T-helper 2 cell (primary cell): ENCODE measurements at places on chromosomes 7 and 10.

DNA sequence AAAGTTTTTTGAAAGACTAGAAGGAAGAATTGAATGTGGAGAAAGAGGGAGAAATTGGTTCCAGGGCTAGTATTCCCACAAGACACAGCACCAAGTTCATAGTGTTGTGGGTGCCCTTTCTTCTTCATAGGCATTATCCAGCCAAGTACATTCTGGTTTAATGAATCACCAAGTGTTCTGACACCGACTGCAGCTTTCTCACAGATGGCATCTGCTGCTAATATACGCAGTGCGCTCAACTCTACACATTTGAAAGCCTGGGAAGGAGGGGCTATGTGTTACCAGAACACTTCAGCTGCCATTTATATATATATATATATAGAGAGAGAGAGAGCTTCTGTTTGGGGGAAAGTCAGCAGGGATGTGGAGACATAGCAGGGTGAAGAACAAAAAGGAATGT lies 1168.4 kb downstream of the GATA3 start:
- no peak for DNase-seq

DNA sequence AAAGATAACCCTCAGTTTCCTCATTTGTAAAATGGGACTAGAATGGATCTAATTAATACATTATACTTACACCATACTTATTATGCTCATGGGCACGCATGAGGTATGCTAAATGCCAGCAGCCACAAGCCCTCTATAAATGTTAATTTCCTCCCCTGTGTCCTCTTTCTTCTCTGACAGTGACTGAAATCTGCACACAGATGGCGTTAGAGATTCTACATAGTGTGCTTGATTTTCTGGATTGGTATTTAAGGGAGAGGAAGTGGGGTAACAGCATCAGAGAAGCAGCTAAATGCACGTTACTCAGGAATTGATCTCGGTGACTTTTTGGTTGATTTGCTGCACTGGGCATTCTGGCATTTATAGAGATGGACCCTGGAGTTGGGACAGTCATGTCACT lies 568.5 kb downstream of the CALN1 start:
- no peak for DNase-seq

- no peak for DNase-seq
Measured at GRCh38 chr7:22387583-22387982, 30.6 kb upstream of the RAPGEF5 start.

DNA sequence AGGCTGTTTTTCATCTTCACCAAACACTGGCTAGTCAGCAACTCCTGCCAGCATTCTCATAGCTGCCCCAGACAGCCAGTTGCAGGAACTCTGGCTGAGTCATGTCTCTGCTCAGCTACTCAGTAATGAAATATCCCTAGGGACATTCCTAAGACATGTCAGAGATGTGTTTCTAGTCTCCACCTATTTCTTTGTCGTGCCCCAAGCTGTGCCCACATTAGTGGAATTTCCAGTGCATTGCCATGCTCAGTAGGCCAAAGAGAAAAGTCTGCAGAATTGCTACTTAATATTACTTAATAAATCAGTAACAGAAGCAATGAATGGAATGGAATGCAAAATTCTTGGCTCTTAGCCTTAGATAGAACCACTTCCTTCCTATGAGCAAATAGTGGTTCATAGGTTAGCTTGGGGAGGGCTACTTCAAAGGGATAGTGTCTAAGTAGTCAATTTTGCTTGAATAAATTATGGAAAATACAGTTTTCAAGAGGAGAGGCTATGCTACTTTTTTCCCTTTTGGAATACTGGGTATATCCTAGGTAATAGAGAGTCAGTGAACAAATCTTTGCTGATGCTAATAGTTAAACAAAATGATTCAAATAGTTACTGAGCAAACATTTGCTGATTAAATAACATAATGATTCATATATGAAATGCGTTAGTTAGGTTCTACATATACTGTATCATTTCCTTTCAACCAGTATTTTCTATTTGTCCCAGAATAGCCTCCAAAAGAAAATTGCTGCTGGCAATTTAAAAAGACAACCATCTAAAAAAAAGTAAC lies 23.6 kb upstream of the SEMA3C start:
- no peak for DNase-seq

DNA sequence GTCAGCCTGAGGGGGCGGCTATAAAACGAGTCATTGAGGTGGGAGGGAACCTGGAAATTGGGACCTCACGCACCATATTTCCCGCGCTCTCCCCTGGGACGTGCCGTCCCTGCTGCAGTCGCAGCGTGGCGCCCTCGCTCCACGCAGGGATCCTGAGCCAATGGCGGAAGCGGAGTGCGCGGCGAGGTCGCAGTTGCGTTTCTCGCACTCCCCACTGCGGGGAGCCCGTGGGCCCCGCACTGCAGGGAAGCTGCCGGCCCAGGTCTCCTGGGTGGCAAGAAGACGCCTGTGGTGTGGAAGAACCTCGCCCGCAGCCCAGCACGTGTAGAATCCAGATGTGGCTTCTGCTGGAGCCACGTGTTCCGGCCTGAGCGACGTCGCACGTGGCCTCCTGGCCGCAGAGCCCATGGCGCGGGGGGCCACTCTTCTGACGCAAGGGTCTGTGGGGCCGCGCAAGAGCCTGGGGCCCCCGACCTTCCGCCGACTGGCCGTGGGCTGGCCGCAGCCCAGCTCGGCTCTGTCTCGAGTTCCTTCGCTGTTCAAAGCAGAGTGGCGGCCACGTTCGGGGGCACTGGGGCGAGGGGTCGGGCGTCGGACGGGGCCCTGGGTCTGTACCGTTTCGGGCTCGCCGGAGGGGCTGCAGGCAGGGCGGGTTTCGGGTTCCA lies 26.4 kb downstream of the HIF1AN start:
- DNase-seq, result peak; percentile 58

- peak; percentile 86 for DNase-seq
Measured at GRCh38 chr10:102394801-102395399, 605 bp upstream of the NFKB2 start.

- DNase-seq, result no peak
Measured at GRCh38 chr7:33760834-33761233, 144.5 kb upstream of the BMPER start.

GRCh38 chr7:92590711-92591310 lies 621 bp upstream of the FAM133B start:
- DNase-seq, result no peak

DNA sequence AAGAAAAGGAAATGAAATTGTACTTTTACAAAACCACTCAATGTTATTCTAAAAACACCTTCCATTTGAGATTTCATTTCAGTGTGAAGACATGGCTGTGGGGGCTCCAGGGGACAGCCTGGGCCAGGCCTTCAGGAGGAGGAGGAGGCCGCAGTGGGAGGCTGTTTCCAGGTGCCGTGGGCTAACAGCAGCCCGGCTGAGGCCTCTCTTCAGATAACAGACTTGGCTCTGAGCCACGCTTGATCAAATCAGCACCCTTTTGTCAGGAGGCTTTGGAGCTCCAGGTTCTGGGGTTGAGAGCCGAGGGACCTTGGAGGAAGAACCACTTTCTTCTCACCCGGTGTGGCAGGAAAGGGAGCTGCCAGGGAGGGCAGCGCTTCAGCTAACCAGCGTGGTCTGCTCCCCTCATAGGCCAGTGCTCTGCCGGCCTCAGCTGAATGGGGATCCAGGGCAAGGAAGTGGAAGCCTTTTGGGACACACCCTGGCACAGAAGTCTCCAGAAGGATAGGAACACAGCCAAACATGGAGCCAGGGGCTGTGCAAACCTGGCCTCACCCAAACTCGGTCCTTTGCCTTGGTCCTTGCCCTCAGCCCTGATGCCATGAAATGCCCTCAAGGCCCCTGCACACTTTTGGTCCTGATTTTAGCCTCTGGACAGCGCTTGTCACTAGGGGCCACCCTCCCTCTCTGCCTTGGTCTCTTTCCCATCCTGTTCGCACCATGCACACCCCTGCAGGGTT lies 23.5 kb upstream of the CHST15 start:
- no peak for DNase-seq

GRCh38 chr10:86968271-86968993 lies at the start of gene ADIRF:
Gene ADIRF (plus strand): TSS chr10:86968482. CDS start chr10:86968545, 63 bp downstream.
- no peak for DNase-seq

DNA sequence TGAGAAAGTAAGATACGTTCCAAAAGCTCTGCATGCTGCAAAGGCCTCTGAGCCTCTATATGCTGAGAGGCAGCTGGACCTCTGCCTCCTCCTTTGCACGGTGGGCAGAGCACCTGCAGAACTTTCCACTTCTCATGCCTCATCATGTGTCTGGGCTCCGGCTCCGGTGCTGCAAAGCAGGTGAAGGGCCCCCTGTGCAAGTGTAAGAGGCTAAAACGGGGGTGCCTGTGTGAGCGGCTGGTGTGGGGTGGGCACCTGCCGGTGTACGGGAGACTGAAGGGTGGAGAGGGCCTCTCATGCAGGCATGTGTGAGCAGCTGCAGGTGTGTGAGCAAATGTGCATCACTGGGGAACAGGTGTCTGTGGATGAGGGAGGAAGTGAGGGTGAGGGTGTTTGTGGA lies 121.0 kb downstream of the KCNMA1 start:
- no peak for DNase-seq

GRCh38 chr7:2542011-2542915 lies 13.1 kb downstream of the BRAT1 start:
- no peak for DNase-seq

- DNase-seq, result no peak
Measured at GRCh38 chr7:99218406-99219184, 10.7 kb upstream of the KPNA7 start.
